ENCODE measurements at places on chromosomes 13 and 19. TPM values are rescaled to one million over a fixed set of nuclear protein-coding genes. Genes with fewer than 3 reads are reported as not detected.

GRCh38 chr19:12867120-12868099 lies 13.8 kb downstream of the DNASE2 start:
- no peak for DNase-seq

GRCh38 chr19:38265921-38266429 lies 1.6 kb downstream of the SPINT2 start:
- no peak for DNase-seq

GRCh38 chr19:39641773-39642172 lies 13.9 kb upstream of the LGALS16 start:
- no peak for DNase-seq

- DNase-seq: no peak
These were observed 89.7 kb downstream of the AKAP11 start for GRCh38 chr13:42361701-42362100.

TMEM86B gene
- total RNA-seq: 1.8 TPM

SIGLEC8 gene
- not detected for total RNA-seq

Data from uterus (tissue), 4 donors.